ENCODE measurements at places on chromosomes 4 and X. TPM values are rescaled to one million over a fixed set of nuclear protein-coding genes. Genes with fewer than 3 reads are reported as not detected.

The PDLIM5 gene
- 223 TPM for total RNA-seq

The FAM241A gene
- 0.74 TPM for total RNA-seq

DNA sequence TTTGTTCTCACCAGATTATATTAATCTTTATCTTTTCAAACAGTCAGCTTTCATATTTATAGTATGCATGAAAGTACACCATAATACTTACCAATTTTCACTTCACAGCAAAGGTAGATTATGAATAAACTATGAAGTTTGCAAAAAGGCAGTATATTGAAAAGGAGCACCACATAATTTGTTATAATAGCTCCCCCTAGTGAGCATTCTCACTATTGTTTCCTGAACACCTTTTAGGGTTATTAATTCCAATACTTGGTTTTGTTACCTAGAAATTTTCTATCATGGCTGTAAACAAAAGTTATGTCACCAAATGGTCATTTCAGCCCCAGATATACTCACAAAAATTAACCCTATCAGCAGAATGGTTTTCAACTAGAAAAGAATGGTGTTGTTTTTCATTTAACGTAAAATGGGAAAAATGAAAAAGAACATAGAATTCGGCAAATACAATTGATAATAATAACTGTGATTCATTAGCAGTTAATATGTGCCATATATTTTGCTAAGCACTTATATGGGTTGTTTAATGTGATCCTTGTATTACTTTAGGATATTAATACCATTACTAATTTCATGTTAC lies 30.2 kb upstream of the NKX6-1 start:
- no peaks in the 10 kb centered on the region for H3K36me3 ChIP-seq
- DNase-seq: peak; percentile 9
- no peak overlapping the region for H3K27ac ChIP-seq
- peaks cover 23% of the 10 kb centered on the region for H3K4me1 ChIP-seq
- H3K4me3 ChIP-seq: no peak overlapping the region

DNA sequence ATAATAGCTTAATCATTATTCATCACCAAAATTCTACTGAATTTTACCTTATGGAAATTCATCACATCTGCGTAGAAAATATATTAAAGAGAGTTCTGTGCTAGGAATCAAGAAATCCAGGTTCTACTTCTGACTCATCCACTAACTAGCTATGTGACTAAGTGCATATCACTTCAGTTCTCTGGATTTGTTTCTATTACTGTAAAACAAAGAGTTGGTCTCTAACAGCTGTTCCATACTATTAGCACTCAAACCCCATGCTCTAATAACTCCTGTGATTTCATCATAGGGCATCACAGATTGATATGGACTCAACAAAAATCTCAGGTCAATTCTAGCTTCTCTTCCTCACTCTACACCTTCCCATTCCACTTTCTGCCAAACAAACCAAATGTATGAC lies 572.0 kb downstream of the INPP4B start:
- peaks cover 74% of the 10 kb centered on the region for H3K4me1 ChIP-seq
- peak overlapping the region; percentile 82 for H3K27ac ChIP-seq
- H3K4me3 ChIP-seq: no peak overlapping the region
- H3K36me3 ChIP-seq: peaks cover 45% of the 10 kb centered on the region

- H3K27ac ChIP-seq: no peak overlapping the region
- H3K36me3 ChIP-seq: no peaks in the 10 kb centered on the region
- no peak for DNase-seq
- H3K27me3 ChIP-seq: peaks cover 2% of the 10 kb centered on the region
- no peak overlapping the region for H3K4me3 ChIP-seq
Measured at GRCh38 chr4:140061194-140061593, 92.8 kb downstream of the MAML3 start.

Data from HFFc6 (cell line).